Fibroblast of villous mesenchyme (primary cell): ENCODE measurements at places on chromosomes 12 and 14. TPM values are rescaled to one million over a fixed set of nuclear protein-coding genes. Genes with fewer than 3 reads are reported as not detected.

The LTB4R2 gene
- total RNA-seq: 3.9 and 6.8 TPM in 2 replicates

GRCh38 chr12:69354556-69355187, 4.9 kb upstream of the YEATS4 start:
- no peak for DNase-seq

GRCh38 chr12:64451687-64452558, at the start of gene TBK1:
Gene TBK1, plus strand, starts transcription at chr12:64452120. Its CDS starts 3,751 bp downstream, at chr12:64455871.
- peak; percentile 89 for DNase-seq

The AP1G2 gene
- 18.1 and 20.0 TPM in 2 replicates for total RNA-seq

The KANSL2 gene
- total RNA-seq: 55.4 and 60.5 TPM in 2 replicates

- peak; percentile 9 for DNase-seq
Measured at GRCh38 chr12:90653040-90653439, 301.9 kb downstream of the CCER1 start.

- DNase-seq: no peak
Measured at GRCh38 chr14:24958271-24958670, 91.7 kb downstream of the STXBP6 start.

The KLRC2 gene
- not detected in 2 replicates for total RNA-seq

GRCh38 chr14:50856660-50857059, 15.2 kb upstream of the ABHD12B start:
- DNase-seq: no peak

- DNase-seq: peak; percentile 85
Measured at GRCh38 chr12:93526786-93527428, 45.6 kb upstream of the SOCS2 start.

The ACTR10 gene
- total RNA-seq: 57.0 and 57.3 TPM in 2 replicates

DNA sequence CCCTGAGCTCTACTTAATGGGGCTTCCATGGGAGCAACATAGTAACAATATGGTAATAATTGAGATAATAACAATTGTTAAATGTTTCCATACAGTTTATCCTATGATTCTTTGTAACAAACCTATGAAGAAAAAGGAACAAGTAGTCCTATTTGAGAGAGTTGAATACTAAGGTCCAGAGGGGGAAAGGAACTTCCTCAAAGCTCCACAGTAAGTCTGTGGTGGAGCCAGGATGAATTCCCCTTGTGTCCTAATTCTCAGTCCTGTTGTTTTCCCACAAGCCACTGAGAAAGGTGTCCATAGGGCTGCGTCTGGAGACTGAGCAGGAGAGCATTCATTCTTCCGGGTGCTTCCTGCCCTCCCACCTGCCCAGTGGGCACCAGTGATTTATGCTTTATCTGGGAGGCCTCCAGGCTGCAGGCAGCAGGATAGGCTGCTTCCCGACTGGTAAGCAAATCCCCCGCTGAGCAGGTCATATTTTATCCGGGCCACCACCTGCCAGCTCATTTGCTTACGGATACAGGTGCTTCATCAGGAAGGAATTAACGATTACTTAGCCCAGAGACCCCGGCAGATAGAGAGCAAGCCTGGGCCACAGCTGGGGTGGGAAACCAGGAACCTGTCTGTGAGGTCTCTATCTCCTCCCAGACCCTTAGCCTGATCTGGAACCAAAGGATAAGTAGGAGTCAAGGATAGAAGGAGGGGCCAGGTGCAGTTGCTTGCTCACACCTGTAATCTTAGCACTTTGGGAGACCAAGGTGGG, 33.9 kb upstream of the FAM222A start:
- no peak for DNase-seq

DNA sequence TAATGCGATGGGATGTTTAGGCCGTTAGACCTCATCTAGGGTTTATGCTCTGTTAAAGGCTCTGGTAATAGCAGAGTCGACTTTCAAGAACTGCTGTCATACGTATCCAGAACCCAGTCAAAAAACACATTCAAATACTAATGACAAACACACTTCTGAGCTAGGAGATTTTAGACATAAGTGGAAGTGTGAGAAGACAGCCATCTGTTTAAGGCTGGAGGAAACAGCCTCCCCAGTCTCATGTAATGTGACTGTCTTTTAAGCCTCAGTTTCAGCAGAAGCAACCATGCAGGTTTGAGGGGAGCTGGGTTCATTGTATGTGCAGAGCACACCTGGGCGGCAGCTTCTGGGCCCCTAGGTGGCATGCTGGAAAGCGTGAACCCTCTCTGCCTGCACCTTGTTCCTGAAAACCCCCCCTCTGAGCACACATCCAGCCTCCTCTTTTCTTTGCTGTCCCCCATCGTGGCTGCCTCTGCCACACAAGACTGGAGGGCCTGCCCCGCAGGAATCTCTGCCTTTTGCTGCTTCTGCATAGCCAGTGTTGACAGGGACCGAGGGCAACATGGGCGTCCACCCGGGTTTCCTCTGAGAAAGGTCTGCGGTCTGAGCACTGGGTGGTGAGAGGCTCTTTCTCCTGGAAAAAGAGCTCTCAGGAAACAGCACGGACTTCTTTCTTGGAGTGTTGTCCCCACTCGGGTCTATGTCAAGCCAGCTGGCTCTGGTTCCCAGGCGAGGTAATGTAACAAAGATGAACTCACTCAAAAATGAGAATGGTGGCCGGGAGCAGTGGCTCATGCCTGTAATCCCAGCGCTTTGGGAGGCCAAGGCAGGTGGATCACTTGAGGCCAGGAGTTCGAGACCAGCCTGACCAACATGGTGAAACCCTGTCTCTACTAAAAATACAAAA, 11.6 kb downstream of the WNT5B start:
- DNase-seq: no peak

DNA sequence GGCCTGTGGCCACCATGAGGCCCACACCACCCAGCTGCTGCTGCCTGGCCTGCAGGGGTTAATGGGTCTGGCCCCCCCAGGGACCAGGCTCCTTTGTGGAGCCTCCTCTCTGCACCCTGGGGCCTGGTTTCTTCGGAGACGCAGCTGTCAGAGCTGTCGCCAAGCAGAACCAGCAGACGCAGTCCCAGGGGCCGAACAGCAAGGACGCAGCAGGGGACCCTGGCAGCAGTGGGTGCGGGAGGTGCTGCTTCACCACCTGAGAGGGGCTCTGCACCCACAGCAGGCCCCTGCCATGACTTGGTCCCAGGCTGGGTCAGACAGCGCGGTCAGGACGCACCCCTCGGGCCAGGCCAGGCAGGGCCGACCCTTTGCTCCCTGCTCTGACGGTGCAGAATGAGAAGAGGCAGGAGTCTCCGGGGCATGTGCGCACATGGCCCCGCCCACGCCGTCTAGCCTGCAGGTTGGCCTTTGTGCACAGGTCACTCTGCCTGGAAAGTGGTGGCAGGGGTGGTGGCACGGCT, 30.5 kb downstream of the JAG2 start:
- no peak for DNase-seq

The OR4E2 gene
- total RNA-seq: not detected in 2 replicates

The ASCL1 gene
- total RNA-seq: not detected in 2 replicates

DNA sequence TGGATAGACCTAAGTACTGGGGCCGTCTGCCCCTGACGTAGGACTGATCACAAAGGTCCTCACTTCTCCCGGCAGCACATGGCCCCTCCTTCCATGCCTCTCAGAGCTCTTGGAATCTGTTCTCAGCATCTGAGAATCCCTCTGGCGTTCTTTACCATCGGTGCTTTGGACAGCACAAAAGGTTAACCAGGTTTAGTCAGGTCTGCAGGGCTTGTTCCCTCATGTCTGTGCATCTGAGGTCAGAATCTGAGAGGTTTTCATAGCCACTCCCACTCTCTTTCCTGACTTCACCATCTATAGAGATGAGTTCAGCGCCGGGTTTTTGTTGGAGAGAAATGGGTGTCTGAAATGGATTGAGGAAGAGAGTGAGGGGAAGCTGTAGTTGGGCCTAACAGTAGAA, 130.0 kb upstream of the ARHGAP5 start:
- DNase-seq: peak; percentile 37

The ITGA7 gene
- total RNA-seq: 1.3 TPM in 2 replicates

DNA sequence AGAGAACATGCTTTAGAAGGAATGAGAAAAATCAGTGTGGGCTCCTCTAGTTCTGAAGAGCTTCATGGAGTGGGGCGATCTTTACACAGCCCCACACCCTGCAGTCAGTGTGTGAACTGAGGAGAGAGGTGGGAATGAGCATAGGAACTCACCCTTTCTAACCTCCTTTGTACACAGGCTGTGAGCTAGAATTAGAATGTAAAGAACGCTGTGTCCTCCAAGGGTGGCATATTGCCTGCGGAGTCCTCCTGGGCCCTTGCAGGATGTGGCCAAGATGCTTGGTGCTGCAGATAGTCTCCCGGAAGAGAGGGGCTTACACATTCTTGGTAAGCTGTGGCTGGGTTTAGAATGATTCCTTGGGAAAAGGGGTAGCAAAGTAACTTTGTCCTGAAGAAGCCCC, 43.9 kb downstream of the NINJ2 start:
- no peak for DNase-seq

GRCh38 chr12:114186241-114187002, 219.5 kb downstream of the TBX5 start:
- no peak for DNase-seq
